Activated CD4-positive, alpha-beta T cell treated with anti-CD3 and anti-CD28 coated beads, Interleukin-2, amount 10 ng/mL, durations not matched to agents 24 days and 14 days (primary cell): ENCODE measurements at places on chromosomes 5 and 9. TPM values are rescaled to one million over a fixed set of nuclear protein-coding genes. Genes with fewer than 3 reads are reported as not detected.

ROPN1L gene
- total RNA-seq: not detected in 2 replicates

FBXL7 gene
- not detected in 2 replicates for total RNA-seq

DNA sequence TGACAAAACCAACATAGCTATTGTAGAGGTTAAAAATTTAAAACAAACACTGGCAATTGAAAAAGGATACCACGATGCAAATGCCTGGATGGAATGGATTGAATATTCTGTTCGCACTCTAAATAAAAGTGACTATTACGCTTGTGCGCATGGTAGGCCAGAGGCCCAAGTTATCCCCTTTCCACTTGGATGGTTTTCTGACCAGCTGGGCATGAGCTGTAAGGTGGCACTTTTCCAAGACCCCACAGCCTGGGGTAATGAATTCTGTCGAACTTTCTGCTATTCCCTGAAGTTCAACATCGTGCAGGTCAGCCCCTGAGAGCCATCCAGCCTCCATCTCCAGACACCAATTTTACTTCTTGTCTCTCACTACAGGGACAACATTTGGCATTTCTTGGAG is 5.4 kb upstream of the RNF180 start:
- no peak for DNase-seq

C8G gene
- total RNA-seq: 0.69 and 1.7 TPM in 2 replicates

DNA sequence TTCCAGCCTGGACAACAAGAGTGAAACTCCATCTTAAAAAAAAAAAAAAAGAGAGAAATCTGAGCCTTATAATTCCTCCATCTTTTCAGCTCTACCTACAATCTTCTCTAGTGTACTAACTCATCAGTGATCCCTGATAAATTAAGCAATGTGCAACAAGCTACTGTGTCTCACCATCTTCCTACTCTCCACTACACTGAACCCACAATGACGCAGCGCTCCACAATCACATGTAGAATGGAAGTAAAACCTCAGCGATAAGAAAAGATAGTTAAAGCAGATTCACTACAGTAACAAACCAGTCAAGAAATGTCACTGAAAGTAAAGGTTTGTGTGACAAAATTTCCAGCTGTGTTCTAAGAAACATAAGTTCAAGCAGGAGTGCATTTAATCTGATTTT is 13.5 kb downstream of the ABCA1 start:
- no peak for DNase-seq

GRCh38 chr5:93572101-93572607 is 8.9 kb downstream of the NR2F1-AS1 start:
- DNase-seq: peak; percentile 57

- no peak for DNase-seq
Measured at GRCh38 chr5:72195581-72195980, 88.3 kb downstream of the MAP1B start.

DNA sequence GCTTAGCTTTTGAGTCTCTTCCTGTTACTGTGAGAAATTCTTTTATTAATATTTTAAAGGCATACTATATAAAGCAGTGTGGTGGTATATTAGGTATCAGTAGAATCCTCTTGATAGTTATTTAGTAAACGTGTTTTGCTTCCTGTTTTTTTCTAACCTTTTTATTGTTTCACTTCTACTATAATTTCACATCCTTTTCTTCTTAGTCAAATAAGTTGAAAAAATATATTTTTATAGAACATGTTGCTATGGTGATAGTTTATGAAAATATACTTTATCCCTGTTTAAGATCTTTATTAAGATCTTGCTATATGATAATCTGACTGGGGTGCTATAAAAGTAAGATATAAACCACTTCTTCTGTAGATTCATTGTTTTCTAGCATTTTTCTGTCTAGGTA is 2.1 kb downstream of the POLK start:
- DNase-seq: no peak

DNA sequence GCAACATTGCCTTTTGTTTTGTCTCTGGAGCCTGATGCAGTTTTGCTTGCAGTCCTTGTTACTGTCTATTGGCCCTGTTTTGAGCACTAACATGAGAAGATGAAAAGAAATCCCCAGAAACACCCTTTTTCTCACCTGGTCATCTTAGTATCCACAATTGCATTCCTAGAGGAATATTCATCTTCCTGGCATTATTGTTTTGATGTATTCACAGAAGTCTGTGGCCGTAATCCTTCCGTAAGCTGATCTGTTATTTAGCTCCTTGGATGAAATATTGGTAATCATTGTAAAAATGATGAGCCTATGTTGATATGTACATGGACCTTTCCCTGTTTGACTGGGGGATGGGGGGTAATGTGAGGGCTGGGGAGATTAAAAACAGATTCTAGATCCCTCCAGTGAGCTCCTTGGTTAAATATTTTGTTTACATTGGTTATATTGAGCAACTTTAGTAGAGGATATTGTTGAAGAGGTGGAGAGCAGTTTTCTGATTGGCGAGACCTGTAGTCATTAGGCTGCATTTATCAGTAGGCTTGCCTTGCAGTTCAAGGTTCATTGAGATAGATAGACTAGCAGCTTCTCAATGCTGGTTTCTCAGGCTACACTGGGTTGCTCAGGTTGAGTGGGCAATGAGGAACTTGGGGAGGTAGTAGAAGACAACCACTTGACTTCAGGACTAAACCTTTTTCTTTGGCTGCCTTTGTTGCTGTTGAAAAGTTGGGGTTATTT is 117.5 kb downstream of the MACIR start:
- DNase-seq: no peak
